ENCODE measurements at places on chromosomes 12 and 14.

DNA sequence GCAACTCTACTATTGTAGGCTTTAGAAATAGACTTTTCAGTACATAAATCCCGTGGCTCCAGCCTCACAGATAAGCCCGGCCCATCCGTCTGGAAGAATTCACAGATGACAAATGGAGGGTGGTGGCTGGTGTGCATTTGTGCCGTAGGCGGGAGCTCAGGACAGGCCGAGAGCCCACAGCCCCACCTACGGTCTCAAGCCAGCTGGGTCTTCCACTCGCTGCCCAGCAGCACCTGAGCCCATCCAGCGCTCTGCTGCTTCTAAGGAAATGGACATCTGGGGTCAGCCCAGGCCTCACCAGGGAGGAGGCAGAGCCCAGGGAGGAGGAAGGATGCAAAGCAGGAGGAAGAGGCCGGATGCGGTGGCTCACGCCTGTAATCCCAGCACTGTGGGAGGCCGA lies 72.8 kb downstream of the KIF26A start:
- DNase-seq: no peak

GRCh38 chr12:100267603-100268281 lies 765 bp downstream of the SCYL2 start:
- DNase-seq: no peak

DNA sequence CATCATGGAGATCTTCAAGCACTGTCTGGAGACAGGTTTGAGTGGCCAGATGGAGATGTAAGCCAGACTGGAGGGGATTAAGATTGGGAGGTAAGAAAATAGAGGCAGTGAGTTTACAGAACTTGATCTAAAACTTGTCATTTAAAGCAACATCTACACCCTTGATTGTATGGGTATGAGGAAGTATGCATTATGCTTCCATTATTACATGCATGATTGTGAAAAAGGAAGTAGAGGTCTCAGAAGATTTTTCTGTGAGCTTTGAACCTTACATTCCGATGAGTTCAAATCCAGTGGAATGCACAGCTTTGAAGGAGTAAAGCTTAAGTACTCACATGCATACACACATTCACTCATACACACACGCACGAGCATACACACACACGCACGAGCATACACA lies 550.8 kb downstream of the MED13L start:
- DNase-seq: no peak

DNA sequence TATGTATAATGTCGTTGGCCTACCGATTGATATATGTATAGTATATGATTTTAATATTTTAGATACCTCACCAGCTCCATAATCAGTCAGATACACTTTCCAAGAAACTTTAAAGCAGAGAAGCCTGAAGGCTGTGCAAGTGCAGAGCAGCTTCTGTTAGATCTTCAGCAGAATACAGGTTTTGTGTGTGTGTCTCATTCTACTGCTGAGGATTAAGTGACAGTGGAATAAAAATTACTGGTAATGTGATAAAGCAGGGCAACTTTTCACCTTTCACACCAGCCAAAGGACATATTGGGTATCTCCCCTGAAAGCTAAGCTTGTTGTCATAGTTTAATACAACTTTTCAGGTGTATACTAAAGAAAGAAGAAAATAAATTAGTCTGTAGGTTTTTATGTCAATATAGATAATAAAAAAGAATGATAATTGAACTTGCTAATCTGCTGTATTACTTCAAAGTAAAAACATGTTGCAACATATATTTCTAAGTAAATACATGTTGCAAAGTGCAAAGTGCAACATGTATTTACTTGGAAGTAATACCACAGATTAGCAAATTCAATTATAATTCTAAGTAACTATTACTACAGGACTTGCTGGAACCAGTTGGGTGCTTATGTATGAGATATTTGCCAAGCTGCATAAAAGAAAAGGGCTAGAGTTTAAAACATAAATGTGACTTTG lies 128.3 kb downstream of the SLC16A7 start:
- no peak for DNase-seq

- DNase-seq: no peak
Observed at GRCh38 chr12:53564278-53564677, 57.0 kb upstream of the NPFF start.

DNA sequence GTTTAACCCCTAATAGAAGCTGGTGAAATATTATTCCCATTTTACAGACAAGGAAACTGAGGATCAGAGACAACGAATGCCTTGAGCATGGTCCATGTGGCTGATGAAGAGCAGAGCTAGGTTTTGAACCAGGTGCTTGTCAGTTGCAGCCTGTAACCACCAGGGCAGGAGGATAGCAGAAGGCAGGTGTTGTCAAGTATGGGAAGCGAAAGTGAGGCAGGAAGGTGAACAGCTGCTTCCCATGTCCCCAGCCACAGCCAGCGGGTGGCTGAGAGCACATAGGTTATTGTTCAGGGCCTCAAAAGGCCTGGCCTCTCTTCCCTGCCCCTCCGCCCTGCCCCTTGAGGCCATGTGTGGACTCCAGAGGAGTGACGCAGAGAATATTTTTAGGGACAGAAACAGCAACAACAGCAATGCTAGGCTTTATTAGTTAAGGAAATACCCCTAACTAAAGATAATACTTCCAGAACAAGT lies 39.6 kb downstream of the IQSEC3 start:
- DNase-seq: no peak

DNA sequence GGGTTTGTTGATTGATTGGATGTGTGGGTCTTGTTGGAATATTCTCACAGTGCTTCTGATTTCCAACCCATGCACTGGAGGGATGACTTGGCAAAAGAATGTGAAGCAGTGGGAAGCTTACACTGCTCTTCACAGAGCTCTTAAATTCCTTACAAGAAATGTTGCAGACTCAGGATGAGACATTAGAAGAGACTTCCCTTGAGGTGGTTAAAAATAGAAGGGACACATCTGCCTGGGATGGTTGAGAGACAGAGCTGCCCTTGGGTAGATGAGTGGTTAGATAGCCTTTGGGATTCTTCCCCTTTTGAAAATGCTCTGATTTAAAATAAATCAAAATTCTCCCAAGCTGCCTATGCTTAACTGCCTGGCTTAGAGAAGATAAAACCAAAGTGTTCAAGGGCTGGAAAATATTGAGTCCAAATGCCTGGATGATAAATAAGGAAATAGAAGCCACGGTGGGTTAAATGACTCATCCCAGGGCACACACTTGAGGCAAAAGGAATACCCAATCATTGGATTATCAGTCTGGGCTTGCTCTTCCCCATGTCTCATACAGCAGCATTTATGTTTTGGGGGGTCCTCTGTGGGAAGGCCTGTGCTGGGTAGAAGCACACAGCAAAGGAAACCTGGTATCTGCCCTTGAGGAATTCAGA lies 264.3 kb downstream of the AKAP6 start:
- no peak for DNase-seq

- DNase-seq: no peak
Observed at GRCh38 chr12:92828565-92828964, 100.5 kb downstream of the EEA1 start.

DNA sequence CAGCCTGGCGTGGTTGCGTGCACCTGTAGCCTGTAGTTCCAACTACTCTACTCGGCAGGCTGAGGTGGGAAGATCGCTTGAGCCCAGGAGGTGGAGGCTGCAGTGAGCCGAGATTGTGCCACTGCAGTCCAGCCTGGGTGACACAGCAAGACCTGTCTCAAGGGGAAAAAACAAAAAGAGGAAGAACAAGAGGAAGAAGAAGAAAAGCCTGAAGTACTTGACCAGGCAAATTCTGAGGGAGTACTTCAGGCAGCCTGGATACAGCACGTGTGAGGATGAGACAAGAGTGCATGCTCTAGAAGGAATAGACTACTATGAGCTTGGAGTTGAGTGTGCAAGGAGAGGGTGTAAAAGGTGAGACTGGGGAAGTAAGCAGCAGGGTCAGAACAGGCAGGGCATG lies 1.8 kb downstream of the GDF3 start:
- DNase-seq: no peak

All from activated gamma-delta T cell treated with anti-CD3 and anti-CD28 coated beads, Interleukin-2, amount 50 U/mL, for 16 hours (primary cell).